ENCODE measurements at places on chromosomes 13 and 19.

DNA sequence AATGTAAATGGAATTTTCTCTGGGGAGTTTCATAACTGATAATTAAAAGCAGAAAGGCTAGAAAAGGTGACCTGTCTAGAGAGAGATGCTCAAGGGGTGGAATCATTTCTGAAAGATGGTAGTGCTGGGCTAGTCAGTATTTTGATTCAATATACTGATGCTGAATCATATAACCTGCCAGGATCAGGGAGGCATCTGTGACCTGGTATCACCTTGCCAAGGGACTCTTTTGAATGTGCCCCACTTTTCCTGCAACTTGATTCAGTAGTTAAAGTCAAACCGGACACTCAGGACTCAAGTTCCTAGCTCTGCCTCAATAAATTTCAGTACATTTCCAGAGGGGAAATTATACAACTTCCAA, 15.8 kb downstream of the LCP1 start:
- DNase-seq = no peak

- no peak for DNase-seq
Measured at GRCh38 chr19:48716562-48717291, 2.8 kb downstream of the MAMSTR start.

DNA sequence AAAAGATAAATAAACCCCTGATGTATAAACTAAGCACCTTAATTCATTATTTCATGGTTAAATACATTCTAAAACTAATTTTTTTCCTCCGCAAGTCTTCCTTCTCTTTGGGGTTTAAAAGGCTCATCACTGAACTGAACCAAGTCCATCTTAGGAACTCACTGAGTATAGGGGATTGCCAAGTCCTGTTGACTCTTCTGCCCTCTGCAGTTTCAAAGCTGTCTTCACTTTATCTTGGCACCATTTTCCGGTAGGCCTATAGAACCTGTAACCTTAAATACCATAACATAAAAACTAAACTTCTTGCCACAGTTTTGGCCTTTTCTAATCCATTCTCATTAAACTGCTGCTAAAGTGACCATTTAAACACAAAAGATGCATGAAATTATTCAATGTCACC, 66.5 kb upstream of the USPL1 start:
- DNase-seq = no peak

DNA sequence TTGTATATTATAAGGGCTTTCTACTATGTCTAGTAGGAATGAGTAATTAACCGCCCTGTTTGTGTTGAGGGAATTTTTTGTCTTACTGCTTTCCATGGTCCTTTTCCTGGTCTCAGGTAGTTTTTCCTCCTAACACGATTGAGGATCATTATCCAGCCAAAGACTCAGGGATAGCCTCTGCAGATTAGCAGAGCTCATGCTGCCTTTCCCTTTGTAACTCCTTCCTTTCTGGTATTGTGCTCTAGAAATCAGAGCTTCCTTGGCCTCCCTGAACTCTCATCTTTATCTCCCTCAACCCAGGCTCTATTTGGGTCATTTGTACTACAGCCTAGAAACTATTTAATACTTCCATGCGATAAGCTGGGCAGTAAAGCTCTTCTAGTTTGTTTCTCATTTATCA, 142.1 kb downstream of the PDS5B start:
- no peak for DNase-seq

GRCh38 chr13:33249066-33249465, 36.5 kb downstream of the STARD13 start:
- DNase-seq = no peak

- DNase-seq = no peak
Measured at GRCh38 chr19:5131031-5131505, 162.2 kb downstream of the KDM4B start.

DNA sequence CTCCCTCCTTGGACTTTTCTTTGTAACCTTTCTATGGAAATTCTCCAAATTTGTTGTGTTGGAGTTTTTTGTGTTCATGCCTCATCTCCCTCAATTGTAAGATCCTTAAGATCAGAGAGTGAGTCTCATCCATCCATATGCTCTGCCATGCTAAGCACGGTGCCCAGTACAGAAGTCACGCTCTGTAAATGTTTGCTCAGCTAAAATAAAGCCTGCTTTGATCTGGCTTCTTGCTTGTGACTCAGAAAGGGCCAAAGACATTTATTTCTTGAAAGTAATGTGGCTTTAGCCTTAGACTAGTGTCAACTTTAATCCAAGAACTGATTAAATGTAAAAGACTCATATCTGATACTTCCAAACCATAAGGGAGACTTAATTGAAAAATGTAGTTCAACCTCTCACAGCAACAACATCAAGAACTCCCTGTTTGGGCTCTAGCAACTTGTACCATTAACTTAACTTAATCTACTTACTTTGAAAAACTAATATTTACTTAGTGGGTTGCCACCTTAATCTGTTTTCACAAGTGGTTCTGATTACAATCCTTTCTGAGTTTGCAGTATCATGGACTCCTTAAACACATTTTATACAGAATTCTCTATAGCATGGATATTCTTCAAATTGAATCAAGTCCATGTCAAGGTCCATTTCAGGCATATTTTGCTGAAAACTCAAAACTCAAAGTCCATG, 100.2 kb downstream of the KL start:
- DNase-seq = no peak

DNA sequence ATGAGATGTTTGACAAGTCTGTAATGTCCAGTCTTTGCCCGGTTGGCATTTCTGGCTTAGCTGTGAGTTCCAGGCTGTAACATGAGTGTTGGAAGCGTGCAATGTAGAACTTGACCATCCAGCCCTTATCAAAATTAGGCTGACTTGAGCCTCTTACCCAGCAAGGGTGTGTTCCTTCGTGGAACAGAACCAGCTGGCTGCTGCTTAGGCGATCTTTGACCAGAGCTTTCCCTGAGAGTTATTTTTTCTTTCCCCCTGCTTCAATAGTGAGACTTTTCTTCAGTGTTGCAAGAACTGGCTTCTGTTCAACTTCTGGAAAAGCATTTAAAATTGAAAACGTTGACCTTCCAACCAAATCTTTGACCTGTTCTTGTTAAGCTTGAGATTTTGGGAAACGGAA, 6.5 kb downstream of the TNFSF13B start:
- DNase-seq = no peak

- DNase-seq = no peak
Measured at GRCh38 chr19:4108767-4109625, 14.9 kb downstream of the MAP2K2 start.

- DNase-seq = no peak
Measured at GRCh38 chr19:5818594-5818993, 13.7 kb downstream of the NRTN start.

- DNase-seq = no peak
Measured at GRCh38 chr13:43877326-43877725, 2.2 kb downstream of the CCDC122 start.

DNA sequence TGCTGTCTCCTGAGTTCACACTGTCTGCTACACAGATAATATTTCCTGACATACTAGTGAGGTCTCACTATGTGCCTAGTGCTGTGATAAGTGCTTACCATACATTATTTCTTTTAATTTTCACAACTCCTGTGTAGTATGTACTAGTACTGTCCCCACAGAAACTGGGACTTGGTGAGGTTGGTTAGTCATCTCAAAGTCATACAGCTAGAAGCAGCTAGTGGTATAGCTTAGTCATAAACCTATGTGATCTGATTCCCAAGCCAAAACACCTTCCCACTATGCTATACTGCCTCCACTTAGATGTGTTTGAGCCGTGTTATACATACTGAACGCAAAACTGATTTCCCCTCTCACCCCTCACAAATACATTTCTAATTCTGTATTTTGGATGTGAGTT, 10.5 kb downstream of the MTMR6 start:
- no peak for DNase-seq

DNA sequence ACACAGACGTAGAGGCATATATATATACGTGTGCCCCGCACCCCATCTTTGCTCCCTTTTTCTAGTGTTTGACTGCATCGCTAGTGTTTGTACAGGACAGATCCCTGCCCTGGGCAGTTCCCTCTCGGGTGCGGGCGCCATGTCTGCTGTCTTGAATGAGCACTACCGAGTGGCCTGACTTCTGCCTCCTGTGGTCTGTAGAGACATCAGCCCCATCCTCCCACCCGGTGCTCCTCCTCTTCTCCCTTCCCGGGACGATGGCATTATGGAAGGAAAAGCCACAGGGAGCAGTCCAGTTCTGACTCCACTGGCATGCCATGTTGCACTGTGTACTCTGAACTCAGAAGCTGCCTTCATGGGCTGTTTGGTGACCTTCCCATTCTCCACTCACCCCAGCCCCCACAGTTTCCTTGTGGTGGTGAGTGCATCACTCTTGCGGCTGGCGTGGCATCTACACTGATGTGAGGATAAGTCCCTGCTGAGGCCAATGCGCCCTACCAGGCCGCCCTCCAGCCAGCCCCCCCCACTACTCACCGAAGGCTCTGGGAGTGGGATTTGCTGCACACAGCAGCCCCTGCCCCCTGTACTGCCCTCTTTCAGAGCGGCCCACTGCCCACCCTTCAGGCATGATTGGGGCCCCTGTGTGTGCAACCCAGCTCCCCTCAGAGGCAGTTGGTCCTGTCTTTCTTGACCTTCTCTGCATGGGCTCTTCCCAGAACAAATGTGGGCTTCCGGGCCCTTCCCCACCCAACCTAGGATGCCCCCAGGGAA, 25.2 kb downstream of the TDRD12 start:
- no peak for DNase-seq

DNA sequence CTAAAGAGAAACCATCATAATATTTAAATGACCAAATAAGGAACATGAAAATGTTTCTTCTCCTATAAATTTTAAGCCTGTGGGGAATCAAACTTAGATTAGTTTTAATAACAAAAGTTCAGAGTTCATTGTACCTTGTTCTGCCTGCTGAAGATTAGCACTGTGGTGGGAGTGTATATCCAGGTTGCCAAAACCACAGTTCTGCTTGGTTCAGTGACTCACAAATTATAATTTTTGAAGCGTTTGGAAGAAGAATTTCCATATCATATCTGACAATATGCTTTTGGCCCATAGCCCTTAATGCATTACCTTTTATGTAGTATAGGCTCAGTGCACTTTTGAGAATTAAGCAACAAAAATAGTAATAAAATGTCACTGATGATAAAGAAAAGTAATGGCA, 545.2 kb downstream of the GPC6 start:
- no peak for DNase-seq

All from brain pericyte (primary cell).